ENCODE measurements at places on chromosomes 1 and 21. TPM values are rescaled to one million over a fixed set of nuclear protein-coding genes. Genes with fewer than 3 reads are reported as not detected.

Gene CCDC185
- not detected for total RNA-seq

Gene PADI4
- 3.0 TPM for total RNA-seq

Gene ZNF691
- total RNA-seq = 17.4 TPM

Gene PADI1
- 0.33 TPM for total RNA-seq

Gene ADCY10
- total RNA-seq = 0.49 TPM

Gene LRRIQ3
- 1.4 TPM for total RNA-seq

Gene WNT3A
- total RNA-seq = 0.22 TPM

Gene GJA5
- 13.3 TPM for total RNA-seq

Gene S100A5
- total RNA-seq = not detected

Gene ACTL8
- total RNA-seq = not detected

Gene MARK1
- 25.6 TPM for total RNA-seq

Gene TMEM200B
- total RNA-seq = 8.6 TPM

Gene NTMT2
- total RNA-seq = 0.99 TPM

Gene ANKRD45
- total RNA-seq = 4.9 TPM

Gene FCRL1
- 0.44 TPM for total RNA-seq

Gene SPRR1A
- not detected for total RNA-seq

Gene IVL
- 0.44 TPM for total RNA-seq

Gene TFAP2E
- total RNA-seq = 5.5 TPM

Gene KRTAP11-1
- total RNA-seq = not detected

Gene HMCN1
- 20.4 TPM for total RNA-seq

Gene C1orf94
- total RNA-seq = 0.33 TPM

Gene IBA57
- 13.7 TPM for total RNA-seq

Gene SH3BGRL3
- 9.1 TPM for total RNA-seq

Gene HSD3B2
- not detected for total RNA-seq

Gene RGSL1
- total RNA-seq = not detected

All from camera-type eye (tissue), 1 donor.